ENCODE measurements at places on chromosomes 2 and 18.

DNA sequence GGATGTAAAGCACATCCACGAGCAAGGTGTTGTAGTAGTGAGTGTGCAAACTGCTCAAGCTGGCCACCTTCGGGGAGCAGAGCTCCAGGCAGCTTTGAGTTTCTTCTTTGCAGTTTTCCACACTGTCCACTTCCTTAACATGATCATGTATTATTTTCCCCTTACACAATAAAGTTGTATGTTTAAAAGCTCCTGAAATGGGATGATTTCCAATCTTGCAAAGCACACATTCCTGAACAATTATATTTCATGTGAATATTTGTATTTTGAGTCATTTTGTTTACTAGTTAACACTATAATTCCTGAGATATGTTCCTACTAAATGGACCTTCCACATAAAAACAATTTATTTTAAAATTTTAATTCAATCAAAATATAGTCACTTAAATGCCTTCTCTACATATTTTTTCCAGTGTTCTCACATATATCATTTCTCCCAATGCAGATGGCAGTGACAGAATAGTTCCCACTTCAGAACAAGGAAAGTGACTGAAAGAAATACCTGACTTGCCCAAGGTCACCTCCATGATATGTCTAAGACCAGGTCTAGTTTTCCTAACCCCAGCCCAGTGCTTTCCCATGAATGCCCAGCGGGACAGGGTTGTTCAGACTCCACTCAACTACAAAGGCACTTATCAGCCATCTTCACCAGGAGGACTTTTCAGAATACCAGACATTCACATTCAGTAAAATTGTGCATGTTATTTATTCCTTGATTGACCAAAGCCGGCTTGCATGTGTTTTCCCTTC lies 5.5 kb downstream of the CYB5A start:
- no peak for DNase-seq

- DNase-seq: no peak
Measured at GRCh38 chr2:29582062-29582461, 339.3 kb downstream of the ALK start.

GRCh38 chr2:148812306-148812705 lies 62.7 kb upstream of the KIF5C start:
- no peak for DNase-seq

GRCh38 chr2:199819746-199820145 lies 31.2 kb downstream of the FTCDNL1 start:
- DNase-seq: no peak

- DNase-seq: no peak
Measured at GRCh38 chr2:25615920-25616319, 57.5 kb downstream of the DTNB start.

GRCh38 chr18:42182728-42183700 lies 228.0 kb downstream of the PIK3C3 start:
- no peak for DNase-seq

- no peak for DNase-seq
Measured at GRCh38 chr18:23143016-23143814, 7.9 kb downstream of the CABLES1 start.

Measured in NCI-H510A (cell line).